Adipose tissue (tissue), 3 donors: ENCODE measurements at places on chromosomes 7 and 10. TPM values are rescaled to one million over a fixed set of nuclear protein-coding genes. Genes with fewer than 3 reads are reported as not detected.

Gene TMEM213
- not detected for polyA plus RNA-seq

Gene NODAL
- not detected for polyA plus RNA-seq

Gene HMX3
- polyA plus RNA-seq: not detected

Gene RADIL
- polyA plus RNA-seq: 1.9 TPM

Gene PAX4
- not detected for polyA plus RNA-seq

Gene GJC3
- polyA plus RNA-seq: 1.3 TPM

Gene FGF8
- not detected for polyA plus RNA-seq

Gene AKR1B15
- 0.09 TPM for polyA plus RNA-seq
